ENCODE measurements at places on chromosomes 1 and 21.

DNA sequence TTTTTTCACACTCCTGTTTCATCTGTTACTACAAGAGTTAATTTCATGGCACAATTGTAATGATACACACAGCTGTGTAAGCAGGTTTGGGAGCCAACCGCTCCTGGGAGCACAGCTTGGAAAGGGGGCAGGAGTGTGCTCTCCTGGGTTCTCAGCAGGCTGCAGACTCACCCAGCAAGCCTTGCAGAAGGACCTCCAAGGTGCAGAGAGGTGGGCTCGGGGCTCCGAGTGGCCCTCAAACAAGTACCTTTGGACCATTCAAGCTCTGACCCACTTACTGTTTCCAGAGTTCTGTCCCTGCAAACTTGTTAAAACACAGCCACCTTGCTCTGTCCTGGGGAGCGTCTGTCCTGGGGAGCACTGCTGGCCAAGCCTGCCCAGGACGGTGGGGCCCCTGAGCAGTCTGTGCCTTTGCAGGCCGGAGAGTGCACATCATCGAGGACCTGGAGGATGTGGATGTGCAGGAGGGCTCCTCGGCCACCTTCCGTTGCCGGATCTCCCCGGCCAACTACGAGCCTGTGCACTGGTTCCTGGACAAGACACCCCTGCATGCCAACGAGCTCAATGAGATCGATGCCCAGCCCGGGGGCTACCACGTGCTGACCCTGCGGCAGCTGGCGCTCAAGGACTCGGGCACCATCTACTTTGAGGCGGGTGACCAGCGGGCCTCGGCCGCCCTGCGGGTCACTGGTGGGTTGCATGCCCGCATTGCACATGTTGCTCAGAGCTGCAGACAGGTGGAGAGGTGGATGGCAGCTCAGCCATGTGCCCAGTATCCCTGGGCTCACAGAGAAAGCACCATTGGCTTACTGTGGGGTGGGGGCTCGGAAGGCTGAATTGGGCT lies 78.0 kb downstream of the OBSCN start:
- DNase-seq, result no peak

DNA sequence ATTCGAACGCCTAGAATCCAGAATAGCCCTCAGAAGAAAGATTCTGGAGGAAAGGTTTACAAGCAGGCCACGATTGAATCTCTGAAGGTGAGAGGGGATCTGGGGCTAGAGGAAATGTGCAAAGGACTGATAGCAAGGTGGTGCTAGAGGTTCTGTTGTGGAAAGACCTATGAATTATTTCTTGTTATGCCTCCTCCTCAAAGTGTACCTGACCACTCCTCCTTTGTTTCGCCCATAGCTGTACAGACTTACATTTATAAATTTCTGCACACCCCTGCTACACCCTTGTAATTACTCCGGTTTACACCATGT lies 986 bp downstream of the TCEANC2 start:
- DNase-seq, result peak; percentile 56

GRCh38 chr1:26788836-26789611 lies 1.3 kb downstream of the PIGV start:
- peak; percentile 92 for DNase-seq

- no peak for DNase-seq
Observed at GRCh38 chr1:208921259-208921658, 662.3 kb upstream of the CAMK1G start.

DNA sequence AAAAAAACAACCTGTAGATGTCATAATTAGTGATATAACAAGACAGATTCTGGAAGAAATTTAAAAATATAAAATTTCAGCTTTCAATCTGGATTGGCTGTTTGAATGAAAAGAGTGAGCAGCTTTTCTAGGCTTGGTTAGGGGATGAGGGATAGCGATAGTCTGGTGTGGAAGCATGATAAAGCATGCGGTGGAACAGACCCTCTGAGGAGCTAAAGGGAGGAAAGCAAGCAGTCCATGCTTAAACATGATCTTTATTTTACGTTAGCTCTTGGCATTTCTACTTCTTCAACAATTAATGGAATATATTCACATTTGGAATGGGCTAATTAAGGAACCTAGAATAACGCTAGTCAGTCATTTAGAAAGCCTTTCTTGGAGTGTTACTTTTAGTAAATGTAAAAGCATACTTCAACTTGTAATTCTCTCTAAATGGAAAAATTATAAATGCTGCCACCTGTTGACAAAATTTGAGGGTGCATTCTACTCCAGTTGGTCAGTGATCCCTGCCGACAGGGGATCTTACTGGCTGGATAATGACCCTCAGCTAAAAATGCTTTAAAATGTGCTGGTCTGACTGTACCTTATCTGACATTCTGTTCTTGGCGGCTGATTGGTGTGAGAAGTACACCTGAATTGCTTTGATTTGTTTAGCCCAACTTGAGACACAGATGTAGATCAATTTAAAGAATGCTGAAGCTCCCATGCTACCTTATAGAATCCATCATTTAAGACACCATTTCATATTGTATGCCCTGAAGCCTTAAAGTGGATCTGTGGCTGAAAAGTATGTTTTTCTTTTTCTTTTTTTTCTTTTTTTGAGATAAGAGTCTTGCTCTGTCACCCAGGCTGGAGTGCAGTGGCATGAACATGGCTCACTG lies 61.2 kb downstream of the AK4 start:
- peak; percentile 90 for DNase-seq

DNA sequence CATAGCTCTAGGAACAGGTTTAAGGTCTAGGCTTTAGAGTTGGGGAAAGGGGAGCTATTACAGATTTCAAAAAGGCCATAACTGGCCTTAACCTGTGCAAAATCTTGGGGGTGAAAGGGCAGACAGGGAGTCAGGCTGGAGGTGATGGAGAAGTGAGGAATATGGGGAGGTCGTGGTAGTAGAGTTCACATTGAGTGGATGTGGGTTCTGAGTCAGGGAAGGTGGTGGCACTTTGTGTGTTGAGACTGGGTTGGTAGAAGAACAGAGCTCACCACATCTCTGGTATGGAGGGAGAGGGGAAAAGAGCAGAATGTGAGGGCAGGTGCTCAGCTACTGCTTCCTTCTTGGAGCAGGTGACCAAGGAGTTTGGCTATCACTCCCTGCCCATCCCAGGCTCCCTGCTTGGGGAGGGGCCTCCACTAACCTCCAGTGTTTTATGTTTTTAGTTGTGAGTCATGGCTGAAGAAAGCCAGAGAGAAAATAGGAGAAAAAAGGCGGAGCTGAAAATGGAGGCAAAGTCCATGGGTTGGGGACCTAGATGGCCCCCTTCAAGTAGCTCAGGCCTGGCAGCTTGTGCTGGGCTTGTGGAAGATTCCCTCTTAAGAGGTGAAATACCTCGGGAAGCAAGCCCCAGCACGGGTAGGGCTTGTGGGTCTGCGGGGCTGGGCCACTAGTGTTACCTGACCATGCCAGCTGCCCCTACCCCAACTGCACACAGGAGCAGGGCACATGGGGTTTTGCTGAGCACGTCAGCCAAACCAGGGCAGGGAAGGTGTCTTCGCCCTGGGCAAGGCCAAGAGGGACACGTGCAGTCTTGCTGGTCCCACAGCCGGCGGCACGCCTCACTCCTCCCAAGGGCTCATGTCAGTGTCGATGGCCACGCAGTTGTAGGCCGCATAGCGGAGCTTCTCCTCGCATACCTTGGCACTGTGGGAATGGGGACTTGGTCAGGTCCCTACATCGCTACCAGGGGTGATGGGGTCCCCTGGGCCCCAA lies 8.2 kb downstream of the HECTD3 start:
- DNase-seq, result no peak

- no peak for DNase-seq
Observed at GRCh38 chr1:116485976-116486375, 84.8 kb downstream of the CD58 start.

DNA sequence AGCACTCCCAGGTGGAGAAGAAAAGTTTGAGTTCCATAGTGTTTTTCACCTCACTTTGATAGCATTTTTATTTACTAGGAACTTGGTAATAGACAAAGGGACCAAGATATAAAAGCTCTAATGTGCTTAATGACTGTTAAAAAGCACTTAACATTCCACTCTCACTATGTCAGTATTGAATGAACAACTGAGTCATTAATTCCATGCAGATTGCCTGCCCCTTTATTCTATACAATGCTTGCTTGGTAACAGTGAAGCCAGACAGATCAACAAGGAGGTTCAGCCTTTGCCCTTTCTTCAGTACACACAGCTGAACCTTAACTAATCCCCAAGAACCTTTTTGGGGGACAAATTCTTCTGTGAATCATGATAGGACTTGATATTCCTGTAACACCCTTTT lies 425.5 kb downstream of the NUF2 start:
- DNase-seq, result no peak

DNA sequence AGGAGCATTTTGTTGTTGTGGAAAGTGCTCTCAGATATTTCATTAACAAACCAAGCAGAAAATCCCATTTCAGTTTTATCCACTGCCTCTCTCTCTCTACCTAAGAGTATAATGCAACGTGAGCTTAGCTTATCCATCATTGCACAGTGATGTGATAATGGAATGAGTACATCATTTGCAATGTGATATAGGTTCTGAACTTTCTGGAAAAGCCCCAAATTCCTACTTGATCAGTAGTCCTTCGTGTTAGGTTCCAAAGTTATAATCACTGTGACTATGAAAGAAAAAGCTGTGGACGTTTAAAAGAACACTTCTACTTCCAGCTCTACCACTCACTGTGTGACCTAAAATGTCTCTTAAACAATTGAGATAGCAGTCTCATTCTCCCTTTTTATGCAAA lies 76.4 kb upstream of the PRMT6 start:
- no peak for DNase-seq

DNA sequence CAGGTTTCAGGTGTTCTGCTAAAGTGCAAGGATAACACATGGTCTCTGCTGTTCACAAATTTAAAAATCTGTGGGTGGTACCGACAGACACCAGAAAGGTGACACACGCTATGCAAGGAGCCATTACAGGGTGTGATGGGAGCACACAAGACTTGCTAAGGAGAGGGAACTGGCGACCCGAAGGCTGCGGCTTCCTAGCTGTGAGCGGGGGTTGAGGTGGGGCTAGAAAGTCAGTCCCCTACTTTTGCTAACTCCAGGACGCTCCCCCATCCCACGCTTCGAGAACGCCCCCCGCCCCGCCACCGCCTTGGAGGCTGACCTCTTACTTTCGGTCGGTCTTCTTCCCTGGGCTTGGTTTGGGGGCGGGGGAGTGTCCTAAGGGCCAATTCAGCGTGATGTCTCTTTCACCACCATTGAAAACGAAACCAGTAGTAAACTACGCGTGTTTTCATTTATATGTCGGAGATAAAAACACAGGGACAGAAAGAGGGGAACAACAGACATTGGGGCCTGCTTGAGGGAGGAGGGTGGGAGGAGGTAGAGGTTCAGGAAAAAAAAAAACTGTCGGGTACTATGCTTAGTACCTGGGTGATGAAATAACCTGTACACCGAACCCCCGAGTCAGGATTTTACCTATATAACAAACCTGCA lies 1.1 kb downstream of the CKS1B start:
- DNase-seq, result peak; percentile 92

GRCh38 chr1:81151206-81151605 lies 649.5 kb upstream of the ADGRL2 start:
- no peak for DNase-seq

DNA sequence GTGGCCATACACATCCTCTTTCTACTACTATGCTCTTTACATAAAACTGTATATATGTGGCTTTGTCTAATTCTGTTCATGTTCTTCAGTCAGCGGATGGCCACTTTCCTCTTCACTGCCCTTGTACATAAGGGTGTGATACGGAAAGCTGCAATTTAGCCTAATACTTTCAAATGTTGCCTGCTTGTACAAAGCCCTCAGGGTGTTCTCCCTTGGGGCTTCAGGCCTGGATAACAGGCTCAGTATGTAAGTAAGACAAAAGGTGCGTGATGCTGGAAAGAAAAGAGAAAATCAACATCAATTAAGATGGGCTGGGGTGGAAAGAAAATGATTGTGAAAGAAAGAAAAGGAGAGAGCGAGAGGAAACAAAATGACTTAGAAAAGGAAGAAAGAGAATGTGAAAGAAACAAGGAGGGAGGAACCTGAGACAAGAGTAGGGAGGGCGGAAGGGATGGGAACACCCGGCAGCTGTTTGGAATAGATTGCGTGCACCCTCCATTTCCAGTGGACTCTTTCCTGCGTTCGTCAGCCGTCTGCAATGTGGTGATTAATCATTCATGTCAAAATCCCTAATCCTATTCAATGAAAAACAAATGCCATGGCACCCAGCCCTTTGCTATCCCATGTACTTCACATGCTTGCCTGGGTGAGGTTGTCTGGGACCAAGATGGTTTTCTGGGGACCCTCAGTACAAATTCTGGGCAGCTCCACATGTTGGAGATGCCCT lies 553.6 kb downstream of the NUF2 start:
- no peak for DNase-seq

DNA sequence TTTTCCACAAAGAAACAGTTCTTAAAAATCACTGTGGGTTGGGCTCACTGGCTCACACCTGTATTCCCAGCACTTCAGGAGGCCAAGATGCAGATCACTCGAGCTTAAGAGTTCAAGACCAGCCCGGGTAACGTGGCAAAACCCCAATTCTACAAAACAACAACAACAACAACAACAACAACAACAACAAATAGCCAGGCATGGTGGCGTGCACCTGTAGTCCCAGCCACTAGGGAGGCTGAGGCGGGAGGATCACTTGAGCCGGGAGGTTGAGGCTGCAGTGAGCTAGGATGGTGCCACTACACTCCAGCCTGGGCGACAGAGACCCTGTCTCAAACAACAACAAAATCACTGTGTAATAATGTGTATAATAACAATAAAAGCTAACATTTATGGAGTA lies 40.8 kb downstream of the CDCP2 start:
- no peak for DNase-seq

DNA sequence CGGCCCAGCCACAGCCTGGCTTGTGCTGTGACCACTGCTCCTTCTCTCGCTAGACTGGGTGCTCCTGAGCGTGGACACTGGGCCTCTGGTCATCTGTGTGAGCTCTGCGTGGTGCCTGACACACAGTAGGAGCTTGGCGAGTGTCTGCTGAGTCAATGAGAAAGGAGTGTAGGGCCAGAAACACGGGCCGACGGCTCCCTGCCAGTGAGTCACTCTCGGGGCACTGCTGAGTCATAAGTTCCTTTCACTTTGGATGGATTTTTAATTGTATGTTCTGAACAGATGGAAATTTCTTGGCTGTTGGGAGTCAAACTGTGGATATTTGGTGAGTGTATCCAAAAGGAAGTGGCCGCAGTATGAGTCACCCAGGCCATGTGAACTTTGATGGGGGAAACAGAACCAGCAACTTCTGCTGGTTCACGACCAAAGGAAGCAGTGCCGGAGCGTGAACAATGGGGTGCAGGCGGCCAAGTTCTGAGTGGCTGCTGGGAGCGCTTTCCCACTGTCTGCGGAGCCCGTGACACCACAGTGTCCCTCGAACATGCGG lies 41.0 kb upstream of the COL18A1 start:
- DNase-seq, result peak; percentile 73

DNA sequence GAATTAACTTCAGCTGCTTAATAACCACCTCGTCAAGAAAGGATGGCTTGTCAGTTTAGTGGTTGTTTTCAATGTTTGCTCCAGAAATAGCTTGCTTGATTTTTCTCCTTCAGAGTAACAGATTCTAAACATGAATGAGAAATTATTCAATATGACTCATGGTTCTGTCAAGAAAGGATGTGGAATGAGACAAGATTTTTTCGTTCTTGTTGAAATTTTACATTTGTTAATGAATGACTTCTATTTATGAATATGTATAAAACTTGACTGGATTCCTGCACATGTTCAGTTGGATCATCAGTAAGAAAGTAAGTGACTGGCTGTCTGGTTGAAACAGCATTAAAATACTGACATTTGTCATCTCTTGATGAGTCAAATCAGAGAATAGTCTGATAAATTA lies 38.3 kb downstream of the IFI44 start:
- no peak for DNase-seq

GRCh38 chr1:59434336-59434735 lies 137.4 kb downstream of the FGGY start:
- no peak for DNase-seq
